MM.1S (cell line): ENCODE measurements at places on chromosomes 7 and 10.

GRCh38 chr10:84193846-84194423, 402 bp upstream of the CDHR1 start:
- DNase-seq: no peak

DNA sequence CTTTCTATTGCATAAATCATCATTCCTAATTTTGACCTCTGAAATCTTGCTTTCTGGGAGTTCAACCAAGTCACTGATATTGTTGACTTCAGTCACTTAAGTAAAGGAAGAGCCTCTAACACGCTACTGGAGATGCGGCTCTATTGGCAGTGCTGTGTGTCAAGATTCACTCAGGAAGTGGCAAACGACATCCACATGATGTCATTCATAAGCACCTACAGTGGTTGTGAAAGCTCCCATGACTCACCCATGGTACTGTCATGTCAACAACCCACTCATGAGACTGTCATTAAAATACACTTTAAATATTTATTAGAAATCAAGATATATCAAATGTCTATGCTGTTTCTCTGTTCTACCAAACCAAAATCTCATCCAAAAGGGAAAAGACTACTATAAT, 52.5 kb upstream of the LHFPL3 start:
- no peak for DNase-seq

DNA sequence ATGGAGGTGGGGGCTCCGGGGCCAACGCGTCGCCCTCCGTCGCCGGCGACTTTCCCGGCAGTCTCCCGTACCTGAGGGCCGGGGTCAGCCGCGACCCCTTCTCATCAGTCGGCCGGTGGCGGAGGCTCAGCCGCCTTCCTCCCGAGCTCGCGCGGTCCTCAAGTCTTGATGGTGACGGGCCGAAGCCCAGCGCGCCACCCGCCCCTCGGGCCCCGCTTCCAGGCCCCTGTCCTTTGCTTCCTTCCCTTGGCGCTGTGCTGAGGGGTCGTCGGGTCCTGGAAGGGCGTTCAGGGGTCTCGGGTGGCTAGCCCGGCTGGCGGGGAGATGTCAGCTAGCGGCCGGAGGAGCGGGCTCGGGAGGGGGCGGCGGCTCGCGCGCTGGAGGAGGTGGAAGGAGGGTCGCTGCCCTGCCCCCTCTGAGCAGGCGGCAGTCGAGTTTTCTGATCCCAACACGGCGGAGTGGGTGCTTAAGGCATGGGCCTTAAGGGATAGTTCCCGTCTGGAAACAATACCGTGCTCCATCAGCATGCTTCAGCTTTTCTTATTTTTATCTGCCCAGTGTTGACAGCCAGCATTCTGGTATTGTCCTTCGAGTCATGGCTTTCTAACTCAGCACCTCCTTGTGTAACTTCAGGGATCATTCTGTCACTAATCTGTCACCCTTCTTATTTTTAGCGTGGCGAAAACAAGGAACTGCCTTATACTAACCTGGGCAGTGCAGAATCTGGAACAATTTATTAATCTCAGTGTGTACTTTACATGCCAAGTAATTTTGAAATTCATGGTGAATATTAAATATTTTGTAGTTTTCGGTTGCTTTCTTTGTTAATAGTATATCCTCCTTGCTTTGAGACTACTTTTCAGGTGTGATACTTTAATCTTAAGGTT, 748 bp downstream of the PHTF2 start:
- peak; percentile 27 for DNase-seq

GRCh38 chr7:46844486-46844885, 737.4 kb downstream of the TNS3 start:
- DNase-seq: no peak

- no peak for DNase-seq
Observed at GRCh38 chr7:38224392-38224791, 46.3 kb downstream of the STARD3NL start.

DNA sequence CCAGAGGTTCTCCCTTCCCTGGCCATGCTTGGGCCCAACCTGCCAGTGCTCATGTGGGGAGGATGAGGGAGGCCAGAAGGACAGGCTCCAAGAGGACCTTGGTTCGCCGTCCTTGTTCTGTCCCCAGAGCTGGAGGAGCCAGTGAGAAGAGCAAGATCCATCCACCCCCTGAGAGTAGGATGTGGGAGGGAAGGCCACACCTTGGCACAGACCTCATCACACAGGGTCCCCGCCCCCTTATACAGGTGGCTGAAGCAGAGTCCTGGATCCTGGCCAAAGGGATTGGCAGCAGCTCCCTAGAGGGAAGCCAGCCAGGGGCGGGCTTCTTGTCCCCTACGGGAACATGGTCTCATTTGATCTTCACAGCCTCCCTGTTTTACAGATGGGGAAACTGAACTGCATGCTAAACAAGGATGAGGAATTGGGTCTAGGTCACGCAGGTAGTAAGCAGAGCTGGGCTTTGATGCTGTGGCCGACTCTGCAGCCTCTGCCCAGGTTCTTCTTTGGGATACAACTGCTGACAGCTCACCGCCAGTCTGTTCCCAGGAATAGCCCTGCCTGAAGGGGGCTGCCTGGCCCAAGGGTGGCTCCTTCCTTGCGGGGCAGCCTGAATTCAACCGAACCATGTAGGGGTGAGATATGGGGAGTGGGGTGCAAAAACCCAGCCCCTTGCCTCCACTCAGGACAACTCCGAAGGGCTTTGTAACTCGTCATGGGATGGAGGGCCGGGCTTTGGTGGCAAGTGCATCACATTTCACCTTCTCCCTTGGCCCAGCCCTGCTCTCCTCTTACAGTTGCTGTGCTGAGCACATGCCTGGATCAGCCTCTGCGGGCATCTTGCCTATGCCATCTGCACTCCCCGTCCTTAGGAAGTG, 62.2 kb upstream of the KDM7A start:
- DNase-seq: no peak

DNA sequence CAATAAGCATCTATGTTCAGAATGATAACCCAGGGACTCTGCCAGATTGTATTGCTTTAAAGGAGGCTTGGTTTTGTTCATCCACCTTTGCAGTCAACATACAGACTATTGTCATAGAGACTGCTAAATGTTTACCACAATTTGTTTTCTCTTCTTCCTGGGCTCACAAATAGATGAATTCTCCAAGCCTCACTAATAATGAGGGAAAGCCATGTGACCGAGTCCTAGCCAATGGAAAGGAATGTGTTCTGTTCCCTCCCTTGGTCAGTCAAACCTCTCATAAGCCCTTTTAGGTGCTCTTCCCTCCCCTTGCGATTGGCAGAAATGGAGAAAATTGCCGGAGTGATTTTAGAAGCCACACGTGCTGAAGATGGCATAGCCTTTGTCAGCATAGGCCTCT, 136.9 kb downstream of the RTKN2 start:
- DNase-seq: no peak

- DNase-seq: peak; percentile 29
Observed at GRCh38 chr7:92058040-92058439, 76.2 kb downstream of the CYP51A1 start.

DNA sequence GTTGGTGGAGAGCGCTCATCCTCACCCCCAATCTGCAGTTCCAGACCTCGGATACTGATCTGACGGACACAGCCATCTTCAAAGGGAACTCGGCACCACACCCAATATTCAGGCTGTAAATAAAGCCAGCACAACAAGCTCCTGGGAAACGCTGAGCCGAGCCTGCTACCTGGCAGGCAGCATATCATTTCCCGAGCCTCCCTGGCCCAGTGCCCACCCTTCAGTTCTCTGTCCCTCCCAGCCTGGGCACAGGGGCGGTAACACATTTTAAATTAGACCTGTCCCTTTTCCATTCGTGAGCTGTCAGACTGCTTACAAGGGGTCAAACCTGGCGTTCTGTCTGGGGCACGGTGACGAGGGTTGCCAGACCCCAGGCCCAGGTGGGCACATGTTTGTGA, 250.5 kb downstream of the ARHGAP12 start:
- no peak for DNase-seq

- no peak for DNase-seq
Observed at GRCh38 chr10:5508161-5508604, 8.8 kb upstream of the CALML5 start.

DNA sequence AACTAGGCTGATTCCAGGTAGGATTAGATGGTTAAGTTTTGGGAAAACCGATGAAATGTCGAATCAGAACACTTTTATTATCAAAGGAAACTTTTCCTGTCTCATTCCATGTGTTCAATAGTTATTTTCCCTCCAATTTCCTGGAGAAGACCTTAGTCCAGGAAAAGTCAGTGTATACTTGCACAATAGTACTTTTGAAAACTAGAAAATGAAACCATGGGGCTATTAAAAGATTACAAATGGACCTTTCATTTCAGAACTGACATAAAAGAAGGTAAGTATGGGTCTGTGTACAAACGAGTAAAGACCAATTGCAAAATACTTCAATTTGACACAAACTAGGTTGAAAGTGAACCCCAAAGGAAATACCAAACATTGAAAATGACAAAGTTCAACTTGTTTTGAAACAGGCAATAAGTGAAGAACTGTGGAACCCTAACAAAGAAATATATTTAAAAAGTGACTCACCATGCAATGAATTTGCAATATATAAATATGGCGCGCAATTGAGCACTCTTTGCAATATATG, 2.1 kb downstream of the AVPI1 start:
- no peak for DNase-seq

GRCh38 chr10:120988751-120989150, 137.6 kb downstream of the WDR11 start:
- DNase-seq: no peak

- DNase-seq: no peak
Observed at GRCh38 chr7:101620991-101621390, 8.1 kb downstream of the MYL10 start.

DNA sequence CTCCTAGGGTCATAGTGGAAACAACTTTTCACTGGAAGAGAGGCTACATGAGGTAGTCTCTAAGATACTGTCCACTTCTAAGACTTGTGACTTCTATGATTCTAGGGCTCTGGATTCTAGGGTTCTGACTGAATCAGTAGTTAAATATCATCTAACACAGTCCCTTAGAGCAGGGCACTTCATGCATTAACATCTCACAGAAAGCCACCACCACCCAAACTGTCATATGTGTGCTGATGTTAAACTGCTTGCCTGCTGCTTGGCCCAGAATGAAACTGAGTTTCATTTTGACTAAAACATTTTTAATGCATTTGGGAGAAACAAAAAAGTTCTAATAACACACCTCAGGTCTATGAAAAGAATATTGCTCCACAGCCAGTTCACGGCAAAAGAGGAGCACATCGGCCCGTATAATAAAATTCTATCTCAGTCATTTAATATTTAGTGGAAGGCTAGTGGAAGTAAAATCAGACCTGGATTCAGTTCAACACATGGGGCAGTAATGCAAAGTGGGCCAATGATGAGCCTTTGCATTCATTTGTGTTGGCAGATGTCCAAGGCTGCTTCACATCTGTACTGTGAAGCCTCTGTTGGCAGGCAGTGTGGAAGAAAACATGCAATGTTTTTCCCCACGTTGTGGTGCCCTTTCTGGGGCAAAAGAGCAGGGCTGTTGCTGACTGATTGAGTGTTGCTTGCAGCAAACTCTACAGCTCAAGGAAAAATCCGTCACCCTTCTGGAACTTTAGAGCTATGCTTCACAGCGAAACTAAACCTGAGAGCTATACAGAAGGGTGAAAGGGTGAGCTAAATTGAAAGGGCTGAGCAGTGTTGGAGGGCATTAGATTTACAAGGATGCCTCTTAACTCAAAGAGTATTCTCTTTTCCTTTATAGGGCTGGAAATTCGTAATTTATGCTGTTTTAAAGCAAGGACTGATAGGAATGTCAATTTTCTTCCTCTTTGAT, 33.5 kb upstream of the AUTS2 start:
- no peak for DNase-seq

DNA sequence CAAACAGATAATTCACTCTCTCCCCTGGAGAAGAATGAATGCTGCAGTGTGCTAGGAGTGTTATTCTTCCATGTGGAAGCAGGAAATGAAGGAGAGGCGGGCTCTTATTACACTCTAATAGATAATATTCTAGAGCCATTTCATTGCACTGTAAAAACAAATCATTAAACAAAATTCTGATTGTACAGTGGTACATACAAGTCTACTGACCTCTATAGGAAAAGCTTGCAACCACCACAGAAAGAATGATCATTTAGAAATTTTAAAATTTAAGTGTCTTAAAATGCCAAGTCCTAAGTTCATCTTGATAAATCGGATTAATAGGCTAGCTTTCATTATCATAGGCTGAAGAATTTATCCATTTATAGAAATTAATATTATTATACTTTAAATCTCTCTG, 960.3 kb upstream of the LRRN3 start:
- no peak for DNase-seq

DNA sequence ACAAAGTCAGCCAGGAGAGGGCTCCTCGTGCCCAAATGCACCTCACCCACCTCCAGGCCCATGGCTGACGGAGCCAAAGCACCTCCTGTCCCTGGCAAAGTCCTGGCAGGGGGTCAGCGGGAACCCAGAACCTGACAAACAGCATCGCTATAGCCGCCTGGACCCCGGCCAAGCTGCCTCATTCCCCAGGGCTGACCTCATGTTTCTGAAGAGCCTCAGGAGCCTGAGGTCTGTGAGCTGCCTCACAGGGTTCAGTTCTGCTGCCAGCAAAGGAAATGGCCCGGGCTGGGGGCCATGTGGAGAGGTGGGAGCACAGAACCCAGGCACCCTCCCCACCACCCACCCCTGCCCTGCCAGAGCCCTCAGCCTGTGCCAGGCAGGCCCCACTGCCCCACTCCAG, 4.2 kb upstream of the NANOS1 start:
- no peak for DNase-seq

- no peak for DNase-seq
Observed at GRCh38 chr10:61170594-61170993, 226.6 kb upstream of the RHOBTB1 start.

DNA sequence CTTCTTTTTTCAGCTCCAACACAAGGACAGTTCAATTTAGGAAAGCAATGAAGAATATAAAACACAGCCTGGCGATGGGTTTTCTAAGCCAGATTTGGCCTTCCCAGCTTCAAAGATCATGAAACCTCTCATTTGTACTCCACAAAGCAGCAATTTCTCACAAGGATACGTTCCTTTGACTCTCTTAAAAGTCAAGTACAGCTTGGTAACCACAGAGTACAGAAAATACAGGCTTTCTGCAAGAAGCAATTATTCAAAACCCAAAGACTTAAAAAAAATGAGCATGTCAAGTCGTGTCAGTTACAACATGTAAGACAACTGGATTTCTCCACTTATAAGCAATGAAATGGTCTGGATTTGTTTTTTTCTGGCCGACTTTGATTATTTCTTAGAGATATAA, 321.4 kb downstream of the FGFR2 start:
- DNase-seq: no peak

DNA sequence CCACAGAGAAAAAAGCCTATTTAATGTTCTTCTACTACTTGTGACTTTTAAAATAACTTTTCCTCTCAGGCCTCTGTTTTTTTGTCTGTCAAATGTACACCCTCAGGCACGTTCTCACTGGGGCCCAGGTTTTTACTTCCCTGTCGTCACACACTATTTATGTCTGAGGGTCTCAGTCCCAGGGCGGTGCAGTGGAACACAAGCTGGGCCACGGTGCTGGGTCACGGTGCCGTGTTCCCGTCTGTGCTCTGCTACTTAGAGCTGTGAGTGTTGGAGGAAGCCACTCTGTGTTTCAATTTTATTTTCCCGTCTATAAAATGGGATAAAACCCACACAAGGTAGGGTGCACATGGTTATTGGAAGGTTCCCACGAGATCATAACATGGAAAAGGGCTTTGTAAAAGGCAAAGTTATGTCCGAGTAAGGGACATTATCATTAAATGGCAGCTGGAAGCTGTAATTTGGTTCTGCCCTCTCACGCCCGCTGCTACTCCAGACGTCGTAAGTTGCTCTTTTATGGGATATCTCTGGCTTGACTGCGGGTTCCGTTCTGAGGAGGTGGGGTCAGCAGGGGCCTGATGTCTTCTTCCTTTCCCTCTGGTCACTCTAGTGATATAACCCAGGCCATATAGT, 25.2 kb downstream of the ZNF775 start:
- peak; percentile 57 for DNase-seq
